Breast epithelium (tissue), 4 donors: ENCODE measurements at places on chromosomes 4 and X. TPM values are rescaled to one million over a fixed set of nuclear protein-coding genes. Genes with fewer than 3 reads are reported as not detected.

DNA sequence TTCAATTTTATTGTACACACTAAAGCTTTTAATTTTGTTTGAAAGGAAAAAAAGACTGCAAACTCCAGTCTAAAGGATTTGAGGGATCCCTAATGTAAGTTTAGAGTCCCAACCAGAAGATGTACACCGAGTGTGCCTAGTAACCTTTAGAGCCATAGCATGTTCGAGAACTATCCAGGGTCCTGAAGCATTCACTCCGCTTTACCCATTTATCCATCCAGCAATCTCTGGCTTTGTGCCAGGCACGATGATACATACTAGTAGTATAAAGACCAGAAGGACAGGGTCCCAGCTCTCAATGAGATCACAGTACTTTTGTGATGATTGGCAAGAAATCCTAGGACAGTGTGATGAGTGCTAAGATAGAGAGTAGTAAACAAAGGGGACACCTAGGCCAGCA, 168.7 kb downstream of the STK32B start:
- no peak for DNase-seq

DNA sequence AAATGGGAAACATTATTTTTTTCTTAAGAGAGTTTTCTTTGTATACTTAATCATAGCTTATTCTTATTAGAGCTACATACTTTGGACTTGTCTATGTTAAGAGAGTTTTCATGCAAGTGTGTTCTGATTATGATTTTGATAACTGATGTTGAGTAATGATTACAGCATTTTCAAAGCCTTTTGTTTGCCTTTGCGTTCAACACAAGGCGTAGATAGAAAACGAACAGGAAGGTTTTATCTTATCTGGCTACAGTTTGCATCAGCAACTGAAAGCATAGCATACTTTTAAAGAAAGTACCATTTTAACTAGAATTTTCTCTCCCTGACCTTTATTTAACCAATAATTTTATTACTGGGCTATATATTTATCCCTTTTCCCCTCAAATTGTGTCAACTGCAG, 51.6 kb upstream of the PDLIM5 start:
- DNase-seq: no peak

- no peak for DNase-seq
Observed at GRCh38 chrX:698206-698605, 67.6 kb downstream of the SHOX start.

GRCh38 chr4:74098427-74098994, 484 bp downstream of the CXCL2 start:
- no peak for DNase-seq

The TEX28 gene
- total RNA-seq: not detected

DNA sequence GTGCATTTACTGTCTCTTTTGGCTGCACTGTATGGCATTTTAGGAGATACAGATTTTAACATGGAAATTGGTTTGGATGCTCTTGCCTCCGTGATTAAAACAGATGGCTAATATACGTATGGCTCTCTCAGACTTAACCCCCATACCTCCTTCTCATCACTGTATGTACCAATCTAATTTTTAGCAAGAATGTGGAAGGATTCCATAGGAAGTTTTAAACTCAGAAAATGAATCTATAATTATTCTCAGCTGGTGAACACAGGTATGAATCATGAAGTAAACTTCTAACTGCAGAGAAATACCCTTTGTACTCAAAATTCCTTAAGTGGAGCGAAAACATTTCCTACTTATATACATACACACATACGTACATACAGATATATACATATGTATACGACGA, 210.5 kb upstream of the NEIL3 start:
- no peak for DNase-seq

GRCh38 chr4:98657531-98658286, 702 bp downstream of the TSPAN5 start:
- DNase-seq: no peak

The GYPE gene
- total RNA-seq: 0.29 TPM

DNA sequence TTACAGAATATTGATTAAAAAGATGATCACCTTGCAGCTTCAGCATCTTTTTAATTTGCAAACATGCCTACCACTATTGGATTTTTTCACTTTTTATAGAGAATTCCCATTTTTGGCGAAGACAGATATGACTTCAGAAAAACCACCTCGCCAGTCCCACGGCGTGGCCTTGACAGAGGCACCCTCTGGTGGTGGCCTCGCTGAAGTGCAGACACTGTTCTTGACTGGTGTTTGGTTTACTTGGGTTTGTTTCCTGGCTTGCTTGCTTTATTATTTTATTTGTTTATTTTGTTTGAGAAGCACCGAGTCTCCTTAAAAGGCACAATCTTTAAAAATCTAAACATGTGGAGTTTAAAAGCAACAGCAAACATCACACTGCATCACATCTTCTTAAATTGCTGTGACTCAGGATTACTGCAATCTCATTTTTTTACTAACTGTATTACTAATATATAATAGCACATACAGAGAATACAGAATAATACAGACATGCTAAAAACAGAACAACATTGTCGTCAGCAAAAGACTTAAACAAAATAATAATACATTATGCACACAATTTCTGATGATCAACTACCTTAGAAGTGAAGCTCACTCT, 13.1 kb upstream of the AMTN start:
- no peak for DNase-seq

The RHOXF2 gene
- not detected for total RNA-seq

GRCh38 chrX:9832811-9833210, 46.6 kb downstream of the SHROOM2 start:
- DNase-seq: no peak

- DNase-seq: no peak
Observed at GRCh38 chr4:9765091-9765490, 16.3 kb upstream of the DRD5 start.

- DNase-seq: no peak
Observed at GRCh38 chr4:150286656-150287055, 208.4 kb downstream of the DCLK2 start.

- DNase-seq: no peak
Observed at GRCh38 chr4:150049682-150050081, 28.6 kb upstream of the DCLK2 start.

DNA sequence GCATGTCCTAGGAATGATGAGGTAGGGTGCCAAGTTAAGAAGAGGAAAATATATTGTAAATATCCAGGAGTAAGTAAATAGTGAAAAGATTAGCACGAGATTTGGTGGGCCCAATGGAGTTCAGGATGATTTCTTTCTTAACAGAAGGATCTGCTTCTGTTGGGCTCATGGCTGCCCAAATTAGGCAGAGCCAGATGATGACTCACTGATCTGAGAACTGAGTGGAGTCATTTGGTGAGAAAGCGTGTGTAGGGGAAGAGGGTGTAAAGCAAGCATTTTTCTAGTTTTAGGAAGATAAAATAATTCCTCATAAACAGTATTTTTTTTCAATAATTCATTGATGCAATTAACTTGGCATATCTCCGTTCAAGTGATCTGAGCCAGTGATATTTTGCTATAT, 1.6 kb downstream of the TBX22 start:
- DNase-seq: no peak

DNA sequence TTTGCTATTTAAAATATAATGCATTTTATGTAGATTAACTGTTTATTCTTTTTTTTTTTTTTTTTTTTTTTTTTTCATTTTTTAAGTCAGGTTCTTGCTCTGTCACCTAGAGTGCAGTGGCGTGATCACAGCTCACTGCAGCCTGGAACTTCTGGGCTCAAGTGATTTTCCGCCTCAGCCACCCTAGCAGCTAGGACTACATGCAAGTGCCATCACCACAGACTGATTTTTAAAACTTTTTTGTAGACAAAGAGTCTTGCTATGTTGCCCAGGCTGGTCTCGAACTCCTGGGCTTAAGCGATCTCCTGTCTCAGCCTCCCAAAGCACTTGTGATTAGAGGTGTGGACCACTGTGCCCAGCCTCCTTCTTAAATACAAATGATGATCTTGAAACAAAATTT, 159.9 kb downstream of the CAMK2D start:
- DNase-seq: no peak

DNA sequence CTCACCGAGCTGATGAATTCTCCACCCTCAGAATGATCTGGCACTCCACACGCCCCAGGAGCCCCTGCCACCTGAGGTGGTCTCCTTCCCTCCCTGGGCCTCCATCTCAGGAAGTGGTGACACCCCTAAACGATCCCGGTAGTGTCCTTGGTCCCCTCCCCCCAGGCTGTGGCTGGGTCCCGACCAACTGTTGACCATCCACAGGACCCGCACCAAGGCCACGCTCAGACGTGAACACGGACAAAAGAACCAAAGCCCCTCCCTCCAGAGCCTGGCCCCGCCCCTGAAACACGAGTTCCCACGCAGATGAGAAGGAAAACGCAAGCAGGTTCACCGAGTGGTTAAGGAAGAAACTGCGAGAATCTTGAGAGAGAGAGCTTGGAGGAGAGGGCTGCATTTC, 16.6 kb downstream of the LRPAP1 start:
- no peak for DNase-seq

GRCh38 chr4:7295911-7296660, 103.7 kb downstream of the SORCS2 start:
- no peak for DNase-seq

GRCh38 chr4:4480685-4481398, 61.0 kb downstream of the STX18 start:
- DNase-seq: no peak

DNA sequence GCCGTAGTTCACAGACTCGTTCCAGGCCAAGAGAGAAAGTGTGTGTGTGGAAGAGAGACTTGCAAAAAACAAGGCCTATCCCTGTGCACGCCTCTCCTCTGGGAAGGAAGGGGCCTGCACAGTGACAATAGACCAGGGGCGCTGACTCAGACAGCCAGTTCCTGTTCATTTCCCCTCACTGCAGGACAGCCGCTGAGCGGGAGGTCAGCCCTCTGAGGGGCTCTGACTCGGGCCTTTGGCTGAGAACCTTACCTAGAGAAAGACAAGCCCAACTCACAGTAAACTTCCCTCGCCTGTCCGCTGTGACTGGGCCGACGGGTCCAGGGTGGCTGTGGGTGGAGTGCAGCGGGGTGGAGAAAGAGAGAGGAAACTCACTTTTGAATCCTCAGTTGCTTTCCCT, 52.1 kb downstream of the RTL5 start:
- DNase-seq: no peak

GRCh38 chr4:7236847-7237246, 44.5 kb downstream of the SORCS2 start:
- no peak for DNase-seq

DNA sequence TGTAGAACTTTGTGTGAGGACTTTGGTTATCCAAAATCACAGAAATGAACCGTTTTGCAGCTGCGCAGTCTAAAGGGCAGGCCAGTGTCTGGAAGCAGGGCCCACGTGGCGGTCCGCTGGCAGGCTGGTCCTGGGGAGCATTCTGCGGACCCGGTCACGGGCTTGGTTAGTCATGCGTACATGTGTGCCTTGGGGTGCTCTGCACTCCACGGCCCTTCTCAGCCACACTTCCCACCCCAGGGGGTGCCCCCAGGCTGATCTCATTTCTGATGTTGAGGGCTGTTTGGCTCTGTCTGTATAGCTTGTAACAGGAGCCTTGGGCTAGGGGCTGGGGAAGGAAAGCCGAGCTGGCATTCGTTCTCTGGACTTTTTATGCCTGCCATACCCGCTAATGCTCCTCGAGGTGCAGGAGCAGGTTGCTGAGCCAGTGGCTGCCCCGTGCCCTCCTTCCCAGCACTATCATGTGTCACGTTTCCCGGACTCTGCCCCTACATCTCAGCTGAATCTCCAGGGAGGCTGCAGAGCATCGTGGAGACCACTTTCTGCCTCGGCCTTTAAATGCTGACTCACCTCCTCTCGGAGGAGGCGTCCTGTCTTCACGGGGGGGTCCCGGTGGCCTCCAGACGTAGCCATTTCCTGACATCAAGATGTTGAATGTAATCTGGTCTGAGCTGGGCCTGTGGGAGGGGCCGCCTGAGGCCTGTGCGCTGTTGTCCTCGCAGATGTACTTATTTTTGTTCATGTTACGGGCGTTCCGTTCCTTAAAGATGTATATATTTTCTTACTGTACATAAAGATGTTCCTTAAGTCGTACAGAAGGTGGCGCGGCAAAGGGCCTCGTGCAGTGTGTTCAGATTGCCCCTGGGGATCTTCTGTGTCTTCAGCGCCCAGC, 11.4 kb upstream of the TADA2B start:
- DNase-seq: no peak

- DNase-seq: no peak
Observed at GRCh38 chr4:68152411-68152810, 22.7 kb upstream of the TMPRSS11F start.

The CENPVL2 gene
- total RNA-seq: not detected

DNA sequence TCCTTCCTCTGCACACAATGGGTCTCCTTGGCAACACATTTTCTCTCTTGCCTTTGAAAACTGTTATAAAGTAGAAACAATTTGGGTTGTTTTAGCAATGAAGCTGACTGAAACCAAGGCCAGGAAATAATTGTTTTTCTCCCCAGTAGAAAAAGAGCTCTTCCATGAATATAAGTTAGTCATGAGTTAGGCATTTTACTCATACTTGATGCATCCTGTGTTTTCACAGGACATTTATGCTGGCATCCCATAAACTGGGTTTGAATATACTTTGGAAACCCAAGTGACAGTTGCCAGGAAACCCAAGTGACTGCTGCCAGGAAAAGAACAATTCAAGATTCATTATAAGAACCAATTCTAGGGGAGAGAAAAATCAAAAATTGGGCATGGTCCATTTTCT, 128.6 kb upstream of the NPY2R start:
- no peak for DNase-seq

GRCh38 chr4:2417226-2417764, 1.1 kb downstream of the ZFYVE28 start:
- no peak for DNase-seq

DNA sequence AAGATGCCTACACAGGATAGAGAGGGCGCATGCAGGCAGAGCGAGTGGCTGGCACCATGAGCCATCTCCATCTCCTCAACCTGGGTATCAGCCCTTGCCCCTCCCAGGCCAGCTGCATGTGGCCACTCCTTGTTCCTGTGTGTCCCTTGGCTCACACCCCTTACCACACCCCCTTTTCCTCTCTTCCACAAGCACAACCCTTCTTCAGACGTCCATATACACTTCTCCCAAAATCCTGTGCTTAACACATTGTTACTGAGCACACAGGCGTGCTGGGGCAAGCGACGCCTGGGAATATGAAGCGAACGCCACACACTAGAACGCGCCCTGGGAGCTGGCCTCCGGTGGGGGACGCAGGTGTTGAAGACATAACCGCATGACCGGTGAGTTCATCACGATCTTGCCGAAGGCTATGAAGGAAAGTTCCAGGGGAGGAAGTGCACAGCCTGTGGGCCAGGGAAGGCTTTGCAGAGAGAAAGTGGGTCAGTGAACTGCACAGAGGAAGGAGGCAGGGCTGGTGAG, 19.1 kb upstream of the KIAA0232 start:
- DNase-seq: peak; percentile 52

DNA sequence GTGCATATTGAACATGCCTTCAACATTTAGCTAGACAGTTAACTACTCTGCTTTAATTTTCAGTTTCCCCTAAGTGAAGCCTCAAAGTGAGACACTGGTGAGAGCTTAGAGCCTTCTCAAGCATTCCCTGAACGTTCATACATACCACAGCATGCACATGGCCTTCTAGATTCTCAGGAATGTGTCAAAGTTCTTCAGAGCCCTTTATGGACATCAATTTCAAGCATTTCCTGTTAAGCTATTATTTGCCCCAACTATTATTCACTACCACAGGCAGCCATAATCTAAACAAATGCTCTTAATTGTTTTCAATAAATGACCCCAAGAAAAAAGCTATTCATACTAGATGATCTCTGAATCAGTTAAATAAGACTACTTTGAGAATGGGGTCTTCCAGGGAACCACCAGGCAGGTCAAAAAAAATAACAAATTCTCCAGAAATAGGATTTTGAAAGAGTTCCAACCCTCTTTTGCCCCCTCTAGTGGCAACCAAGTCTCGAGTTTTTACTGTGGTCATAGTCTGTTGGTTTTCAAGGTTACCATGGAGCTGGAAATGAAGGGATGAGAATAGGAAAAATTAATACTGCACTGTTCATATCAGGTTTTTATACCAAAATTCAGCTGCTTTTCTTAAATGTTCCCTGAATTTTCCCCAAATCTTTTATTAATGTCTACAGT, 235.4 kb downstream of the RAB28 start:
- no peak for DNase-seq
